Lung microvascular endothelial cell (primary cell): ENCODE measurements at places on chromosomes 12 and 14.

DNA sequence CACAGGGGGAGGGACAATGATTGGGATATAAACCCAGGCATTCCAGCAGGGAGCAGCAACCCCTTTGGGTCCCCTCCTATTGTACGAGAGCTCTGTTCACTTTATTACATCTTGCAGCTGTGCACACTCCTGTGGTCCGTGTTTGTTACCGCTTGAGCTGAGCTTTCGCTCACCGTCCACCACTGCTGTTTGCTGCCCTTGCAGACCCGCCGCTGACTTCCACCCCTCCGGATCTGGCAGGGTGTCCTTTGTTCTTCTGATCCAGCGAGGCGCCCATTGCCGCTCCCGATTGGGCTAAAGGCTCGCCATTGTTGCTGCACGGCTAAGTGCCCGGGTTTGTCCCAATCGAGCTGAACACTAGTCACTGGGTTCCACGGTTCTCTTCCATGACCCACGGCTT lies 64.1 kb downstream of the E2F7 start:
- DNase-seq, result no peak

- DNase-seq, result no peak
Measured at GRCh38 chr12:32170437-32170998, 63.9 kb downstream of the BICD1 start.

DNA sequence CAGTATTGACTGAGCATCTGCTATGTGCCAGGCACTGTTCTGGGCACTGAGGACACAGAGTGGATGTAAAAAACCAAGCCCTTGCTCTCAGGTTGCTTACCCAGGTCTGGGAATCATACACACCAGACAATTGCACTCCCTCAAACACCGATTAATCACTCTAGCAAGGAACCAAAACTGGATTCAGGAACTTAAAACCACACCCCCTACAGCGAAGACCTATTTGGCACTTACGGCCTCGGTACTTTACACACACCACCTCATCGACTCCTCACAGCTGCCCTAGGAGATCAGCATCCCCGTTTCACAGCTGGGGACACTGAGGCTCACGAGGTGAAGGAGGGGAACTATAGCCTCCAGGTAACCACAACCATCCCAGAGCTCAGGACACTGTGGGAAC lies 1.6 kb downstream of the GLTP start:
- DNase-seq, result no peak

GRCh38 chr14:39383026-39383660 lies 49.1 kb downstream of the FBXO33 start:
- DNase-seq, result no peak

DNA sequence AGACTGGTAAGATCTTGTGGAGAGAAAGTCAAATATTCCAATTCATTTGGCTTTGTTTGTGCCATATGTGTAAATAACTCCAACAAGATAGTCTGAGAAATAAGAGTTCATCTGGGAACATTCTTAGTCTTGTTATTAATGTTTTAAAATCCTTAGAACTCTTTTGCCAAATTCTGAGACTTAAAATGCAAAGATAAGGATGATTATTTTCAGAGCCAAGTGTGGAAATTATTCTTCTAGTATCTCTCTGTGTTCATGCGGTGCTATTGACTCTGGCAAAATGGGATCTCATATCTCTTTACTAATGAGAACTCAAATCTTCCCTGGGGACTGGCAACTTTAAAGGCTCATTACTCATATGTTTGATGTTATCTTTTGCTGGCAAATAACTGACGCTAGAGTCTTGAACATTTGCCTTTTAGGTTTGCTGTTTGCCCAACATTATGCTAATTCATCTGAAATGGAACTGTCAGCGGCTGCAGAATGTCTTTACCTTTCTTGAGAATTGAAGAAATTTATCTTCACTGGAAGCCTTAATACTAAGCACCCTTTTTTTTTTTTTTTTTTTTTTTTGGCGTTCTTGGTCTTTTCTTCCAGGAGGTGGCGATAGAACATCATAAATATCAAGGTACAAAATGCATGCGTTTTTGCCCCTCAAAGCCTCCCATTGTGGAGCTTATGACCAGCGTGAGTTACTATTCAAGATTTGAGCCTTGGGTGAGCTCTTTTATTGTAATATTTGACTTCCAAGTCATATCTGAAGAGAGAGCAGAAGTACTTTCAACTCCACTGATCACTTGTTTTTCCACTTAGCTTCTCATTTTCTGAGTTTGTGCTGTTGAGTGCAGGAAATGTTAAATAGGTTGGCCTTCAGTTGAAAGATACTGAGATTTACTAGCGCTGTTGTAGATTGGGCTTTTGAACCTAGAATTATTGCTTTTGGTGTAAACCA lies 86.5 kb downstream of the CAND1 start:
- DNase-seq, result peak; percentile 62

DNA sequence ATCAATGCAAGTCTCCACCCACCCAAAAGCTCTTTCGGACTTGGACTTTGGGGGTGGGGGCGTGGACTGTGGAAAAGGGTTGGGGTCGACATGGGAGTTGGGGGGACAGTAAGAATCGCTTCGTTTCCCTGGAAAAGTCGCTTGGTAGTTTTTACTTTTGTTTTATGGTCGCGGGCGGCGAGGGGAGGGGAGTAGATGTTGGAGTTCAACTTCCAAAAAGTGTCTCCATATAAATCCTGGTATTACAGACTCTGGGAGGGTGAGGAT lies 568 bp upstream of the BCL11B start:
- no peak for DNase-seq

DNA sequence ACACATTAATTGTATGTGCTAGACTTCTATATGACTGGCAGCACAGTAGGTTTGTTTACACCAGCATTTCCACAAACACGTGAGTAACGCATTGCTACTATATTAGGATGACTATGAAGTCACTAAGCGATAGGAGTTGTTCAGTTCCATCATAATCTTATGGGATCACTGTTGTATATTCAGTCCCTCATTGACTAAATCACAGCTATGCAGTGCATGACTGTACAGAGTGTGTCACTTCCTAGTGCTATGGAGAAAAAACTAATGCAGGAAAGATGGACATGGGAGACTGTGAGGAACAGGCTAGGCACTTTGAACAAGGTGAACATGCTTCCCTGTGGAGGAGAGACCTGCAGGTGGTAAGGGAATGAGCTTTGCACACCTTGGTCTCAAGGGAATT lies 259.8 kb downstream of the NUAK1 start:
- DNase-seq, result no peak

DNA sequence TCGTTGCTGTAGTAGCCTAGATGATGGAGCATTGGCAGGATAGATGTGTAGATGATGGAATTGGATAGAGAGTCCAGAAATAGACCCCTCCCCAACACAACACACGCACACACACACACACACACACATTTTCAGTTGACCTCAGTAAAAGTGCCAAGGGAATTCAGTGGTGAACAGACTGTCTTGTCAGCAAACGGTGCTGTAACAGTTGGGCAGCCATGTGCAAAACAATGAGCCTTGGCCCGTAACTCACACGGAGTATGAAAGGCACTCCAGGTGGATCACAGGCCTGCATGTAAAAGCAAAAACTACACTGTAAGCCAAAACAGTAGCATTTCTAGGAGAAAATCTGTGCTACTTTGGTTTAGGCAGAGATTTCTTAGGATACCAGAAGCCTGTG lies 87.8 kb downstream of the DDX51 start:
- no peak for DNase-seq

DNA sequence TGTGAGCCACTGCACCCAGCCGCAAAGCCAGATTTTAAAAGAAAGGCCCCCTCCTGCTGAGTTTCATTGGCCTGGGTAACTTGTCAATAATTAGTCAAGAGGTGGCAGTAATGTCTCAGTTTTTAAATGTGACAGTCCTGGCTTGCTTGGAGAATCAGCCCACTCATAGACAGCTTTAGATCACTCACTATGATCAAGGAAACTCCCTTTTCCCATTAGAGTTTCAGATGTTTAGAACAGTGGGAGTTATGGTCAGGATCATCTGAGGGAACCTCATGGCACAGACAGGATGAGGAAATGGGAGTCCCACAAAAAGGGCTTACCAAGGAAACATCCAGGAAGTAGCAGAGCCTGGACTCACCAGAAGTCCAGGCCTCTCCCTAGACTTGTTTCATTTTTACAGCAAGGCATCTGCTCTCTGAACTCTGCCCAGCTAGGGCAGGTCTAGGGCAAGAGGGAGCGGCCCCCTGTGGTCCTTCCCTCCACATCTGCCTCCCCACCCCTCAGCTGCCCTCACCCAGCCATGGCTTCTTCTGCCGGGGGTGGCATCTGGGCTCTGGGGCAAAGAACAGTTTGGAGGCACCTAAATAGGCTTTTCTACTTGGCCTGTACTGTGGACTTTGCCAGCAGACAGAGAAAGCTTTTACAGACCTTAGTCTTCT lies 11.2 kb downstream of the BCL2L14 start:
- peak; percentile 82 for DNase-seq

DNA sequence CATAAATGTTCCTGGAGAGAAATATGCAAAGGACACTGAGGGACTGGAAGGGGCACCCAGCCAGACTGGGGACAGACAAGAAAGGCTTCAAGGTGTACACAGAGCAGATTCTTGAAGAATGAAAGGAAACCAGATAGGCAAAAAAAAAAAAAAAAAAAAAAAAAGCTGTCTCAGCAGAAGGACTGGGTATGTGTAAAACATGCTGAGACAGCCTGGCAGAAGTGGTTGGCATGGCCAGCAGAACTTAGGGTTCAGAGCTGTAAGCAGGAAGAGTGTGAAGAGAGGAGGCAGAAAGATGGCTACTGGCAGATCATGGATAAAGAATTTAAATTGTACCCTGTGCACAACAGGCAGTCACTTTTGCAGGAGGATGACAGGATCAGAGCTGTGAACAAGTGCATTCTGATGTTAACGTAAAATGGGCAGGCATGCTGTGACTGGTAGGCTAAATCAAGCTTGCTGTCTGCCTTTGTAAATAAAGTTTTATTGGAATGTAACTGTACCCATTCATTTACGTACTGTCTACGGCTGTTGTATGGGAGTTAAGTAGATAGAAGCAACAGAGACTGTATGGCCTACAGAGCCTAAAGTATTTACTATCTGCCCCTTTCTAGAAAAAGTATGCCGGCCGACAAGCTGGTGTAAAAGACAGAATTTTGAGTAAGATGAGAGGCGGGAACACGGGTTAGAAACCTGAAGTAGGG lies 42.2 kb downstream of the UBR7 start:
- no peak for DNase-seq

- no peak for DNase-seq
Measured at GRCh38 chr12:89379148-89379838, 27.0 kb upstream of the DUSP6 start.

GRCh38 chr12:13179211-13180074 lies 17.1 kb upstream of the EMP1 start:
- DNase-seq, result no peak

- DNase-seq, result no peak
Measured at GRCh38 chr12:67141296-67142018, 127.7 kb upstream of the CAND1 start.

GRCh38 chr12:47754881-47755280 lies 3.8 kb downstream of the RAPGEF3 start:
- DNase-seq, result peak; percentile 25

GRCh38 chr12:8078398-8078797 lies 3.7 kb upstream of the NECAP1 start:
- DNase-seq, result peak; percentile 90

DNA sequence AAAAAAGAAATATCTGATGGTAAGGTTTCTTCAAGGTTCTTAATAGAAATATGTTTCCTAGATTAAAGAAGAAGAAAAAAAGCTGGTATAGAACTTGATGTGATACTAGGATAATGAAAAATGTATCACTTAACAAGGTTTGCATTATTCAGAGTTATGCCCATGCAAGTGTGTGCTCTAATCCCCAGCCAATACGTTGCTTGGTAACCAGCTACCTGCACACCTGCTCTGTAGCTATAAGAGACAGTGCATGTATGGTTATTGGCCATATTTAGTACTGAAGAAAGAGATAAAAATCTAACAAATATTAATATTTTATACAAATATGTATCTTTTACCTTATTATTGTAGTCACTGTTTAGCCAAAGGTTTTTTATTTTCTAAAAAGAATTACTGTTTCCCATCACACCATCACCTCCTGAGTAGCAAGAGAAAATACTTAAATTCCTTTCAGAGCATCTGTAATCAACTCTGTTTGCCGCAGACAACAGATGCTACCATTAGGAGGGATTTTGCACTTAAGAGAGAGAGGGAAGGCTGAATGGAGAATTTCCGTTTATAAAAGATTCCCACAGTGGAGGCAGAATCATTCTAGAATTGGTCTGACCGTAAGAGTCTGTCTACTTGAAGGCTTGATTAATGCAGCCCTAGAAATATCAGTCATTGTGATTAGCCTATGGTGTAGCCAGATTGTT lies 115.6 kb downstream of the NEDD1 start:
- DNase-seq, result no peak

DNA sequence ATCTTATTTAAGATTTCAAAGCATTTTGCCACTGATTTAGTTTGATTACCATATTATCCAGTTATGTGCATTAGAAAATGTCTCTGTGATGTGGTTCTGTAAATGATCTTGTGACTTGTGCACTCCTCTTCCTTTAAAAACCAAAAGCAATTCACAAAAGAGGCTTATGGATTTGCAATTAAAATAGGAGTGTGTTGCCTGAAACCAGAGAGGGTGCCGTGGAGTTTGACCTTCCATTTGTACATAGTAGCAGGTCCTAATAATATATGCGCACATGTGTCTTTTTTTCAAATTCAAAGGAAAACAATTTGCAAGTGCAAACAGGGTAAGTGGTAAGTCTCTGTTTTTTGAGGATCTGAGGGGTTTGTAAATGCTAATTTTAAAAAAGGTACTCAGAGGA lies 470.9 kb downstream of the VRK1 start:
- no peak for DNase-seq

- peak; percentile 74 for DNase-seq
Measured at GRCh38 chr12:48996794-48997718, 2.1 kb downstream of the DDN start.

DNA sequence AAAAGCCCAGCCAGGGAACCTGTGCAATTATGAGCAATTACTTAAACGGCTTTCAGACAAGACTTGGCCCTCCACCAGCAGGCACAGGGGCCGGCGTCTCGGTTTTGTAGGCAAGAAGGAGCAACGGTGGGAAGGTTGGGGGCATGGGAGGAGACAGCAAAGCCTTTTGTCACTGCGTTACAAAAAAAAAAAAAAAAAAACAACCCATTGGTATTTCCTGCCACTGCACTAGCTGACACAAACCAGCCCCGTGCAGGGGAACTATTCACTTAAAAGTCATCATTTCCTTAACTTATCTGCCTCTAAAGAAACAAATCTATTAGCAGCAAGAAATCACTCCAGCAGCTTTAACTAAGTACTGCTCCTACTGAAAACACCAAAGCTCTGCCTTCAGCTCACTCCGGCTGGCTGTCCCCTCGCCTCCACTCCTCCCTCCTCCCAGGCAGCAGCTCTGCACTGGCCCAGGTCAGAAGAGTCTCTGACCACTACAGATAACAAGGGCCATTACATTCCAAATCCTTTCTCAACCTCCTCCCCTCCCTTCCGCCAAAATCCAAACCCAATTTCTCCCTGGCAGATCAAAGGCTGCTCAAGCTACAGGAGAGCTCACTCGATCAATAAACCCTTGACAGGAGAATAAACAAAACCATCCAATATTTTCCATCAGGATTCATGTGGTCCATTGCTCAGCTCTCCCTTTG lies 105.2 kb upstream of the CDKN3 start:
- DNase-seq, result peak; percentile 12

- DNase-seq, result no peak
Measured at GRCh38 chr12:75646329-75647210, 135.2 kb upstream of the KRR1 start.

GRCh38 chr14:64654246-64654900 lies 49.9 kb upstream of the PLEKHG3 start:
- DNase-seq, result peak; percentile 95

GRCh38 chr12:71090971-71091370 lies 66.8 kb downstream of the TSPAN8 start:
- no peak for DNase-seq

GRCh38 chr14:39452680-39453079 lies 20.4 kb upstream of the FBXO33 start:
- no peak for DNase-seq

GRCh38 chr12:49109641-49110463 lies 795 bp downstream of the LMBR1L start:
- peak; percentile 49 for DNase-seq
